ENCODE measurements at places on chromosomes 2 and 18. TPM values are rescaled to one million over a fixed set of nuclear protein-coding genes. Genes with fewer than 3 reads are reported as not detected.

GRCh38 chr2:143347901-143348414 is 218.7 kb downstream of the ARHGAP15 start:
- no peak for DNase-seq

The ANKRD62 gene
- total RNA-seq = not detected

GRCh38 chr18:10265560-10266333 is 188.7 kb upstream of the APCDD1 start:
- DNase-seq = no peak

- no peak for DNase-seq
Measured at GRCh38 chr18:394262-394986, 106.1 kb downstream of the COLEC12 start.

DNA sequence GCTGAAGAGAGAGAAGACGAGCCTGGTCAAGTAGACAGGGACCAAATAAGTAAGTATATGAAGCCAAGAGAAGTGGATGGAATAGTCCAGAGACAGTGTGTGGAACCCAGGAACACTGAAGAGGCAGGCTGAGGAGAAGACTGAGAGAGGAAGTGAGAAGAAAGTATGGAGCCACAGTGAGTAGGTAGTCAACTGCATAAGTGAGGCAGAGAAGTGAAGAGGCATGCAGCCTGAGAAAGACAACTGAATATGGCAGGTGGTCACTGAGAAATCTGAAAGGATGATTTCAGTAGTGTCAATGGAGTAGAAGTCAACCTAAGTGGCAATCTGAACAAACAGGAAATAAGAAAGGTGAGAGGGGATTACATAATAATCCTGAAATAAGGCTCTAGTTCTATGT is 55.4 kb downstream of the CWC22 start:
- no peak for DNase-seq

DNA sequence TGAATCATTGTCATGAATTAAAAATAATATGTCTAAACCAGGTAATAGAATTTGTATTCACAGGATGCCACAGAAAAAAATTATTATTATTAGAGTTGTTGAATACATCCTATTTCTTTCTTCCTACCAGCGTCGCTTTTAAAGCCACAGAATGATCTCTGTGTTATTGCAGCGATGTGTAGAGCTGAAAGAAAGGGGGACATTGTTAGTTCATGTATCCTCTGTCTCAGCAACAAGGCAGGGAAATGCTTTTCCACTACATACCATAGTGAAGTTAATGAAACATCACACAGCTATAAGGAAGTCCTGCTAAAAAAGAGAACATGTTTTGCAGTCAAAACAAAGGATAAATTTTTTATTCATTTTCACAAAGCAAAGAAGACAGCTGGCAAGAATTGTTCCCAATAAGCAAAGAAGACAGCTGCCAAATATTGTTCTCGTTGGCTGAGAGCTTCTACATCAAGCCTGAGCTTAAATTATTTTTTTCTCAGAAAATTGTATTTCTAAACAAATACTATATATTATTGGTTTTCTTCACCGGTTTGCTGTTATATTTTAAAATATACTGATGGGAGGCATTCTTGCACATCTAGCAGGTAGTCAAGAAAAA is 1234.4 kb downstream of the SUCLG1 start:
- DNase-seq = no peak

The REG1B gene
- not detected for total RNA-seq
